ENCODE measurements at places on chromosomes 13 and 19.
A peak's percentile ranks its signal among the peaks of the same experiment; 100 is the strongest.

- DNase-seq = no peak
These were observed 7.0 kb upstream of the LILRA4 start for GRCh38 chr19:54345938-54346386.

GRCh38 chr13:93955904-93956303 lies 523.6 kb downstream of the DCT start:
- DNase-seq = peak; percentile 75

DNA sequence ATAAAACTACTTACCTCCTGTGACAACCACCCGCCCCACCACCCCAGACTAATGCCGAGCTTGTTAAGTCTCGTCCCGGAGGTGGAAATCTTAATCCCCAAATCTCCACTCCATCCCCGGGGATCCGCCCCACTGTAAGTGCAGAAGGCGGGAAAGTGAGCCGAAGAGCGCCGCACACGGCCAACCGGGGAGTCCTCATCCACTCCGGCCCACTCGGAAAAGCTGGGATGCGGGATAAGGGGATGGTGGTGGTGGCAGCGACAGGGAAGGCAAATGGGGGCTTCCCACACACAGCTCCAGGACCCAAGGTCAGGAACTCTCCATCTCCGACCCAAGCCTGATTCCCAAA lies 621 bp downstream of the FBL start:
- DNase-seq = peak; percentile 54

- no peak for DNase-seq
These were observed 192.3 kb downstream of the SHISA2 start for GRCh38 chr13:25859528-25859927.

DNA sequence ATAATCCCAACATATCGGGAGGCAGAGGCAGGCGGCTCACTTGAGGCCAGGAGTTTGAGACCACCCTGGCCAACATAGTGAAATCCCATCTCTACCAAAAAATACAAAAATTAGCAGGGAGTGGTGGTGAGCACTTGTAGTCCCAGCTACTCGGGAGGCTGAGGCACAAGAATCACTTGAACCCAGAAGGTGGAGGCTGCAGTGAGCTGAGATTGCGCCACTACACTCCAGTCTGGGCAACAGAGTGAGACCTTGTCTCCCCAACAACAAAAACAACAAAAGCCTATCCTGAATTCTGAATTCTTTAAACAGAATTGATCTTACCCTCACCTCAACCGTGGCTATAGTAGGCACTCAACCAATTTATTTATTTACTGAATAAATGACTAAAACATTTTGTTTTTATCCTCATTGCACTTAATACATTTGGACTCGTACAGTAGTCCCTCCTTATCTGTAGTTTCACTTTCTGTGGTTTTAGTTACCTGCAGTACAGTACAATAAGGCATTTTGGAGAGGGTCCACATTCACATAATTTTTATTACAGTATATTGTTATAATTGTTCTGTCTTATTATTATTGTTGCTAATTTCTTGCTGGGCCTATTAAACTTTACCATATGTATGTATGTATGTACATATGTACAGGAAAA lies 98.8 kb downstream of the TBC1D4 start:
- no peak for DNase-seq

- no peak for DNase-seq
These were observed 62.0 kb upstream of the C1QTNF9B start for GRCh38 chr13:23959231-23959862.

DNA sequence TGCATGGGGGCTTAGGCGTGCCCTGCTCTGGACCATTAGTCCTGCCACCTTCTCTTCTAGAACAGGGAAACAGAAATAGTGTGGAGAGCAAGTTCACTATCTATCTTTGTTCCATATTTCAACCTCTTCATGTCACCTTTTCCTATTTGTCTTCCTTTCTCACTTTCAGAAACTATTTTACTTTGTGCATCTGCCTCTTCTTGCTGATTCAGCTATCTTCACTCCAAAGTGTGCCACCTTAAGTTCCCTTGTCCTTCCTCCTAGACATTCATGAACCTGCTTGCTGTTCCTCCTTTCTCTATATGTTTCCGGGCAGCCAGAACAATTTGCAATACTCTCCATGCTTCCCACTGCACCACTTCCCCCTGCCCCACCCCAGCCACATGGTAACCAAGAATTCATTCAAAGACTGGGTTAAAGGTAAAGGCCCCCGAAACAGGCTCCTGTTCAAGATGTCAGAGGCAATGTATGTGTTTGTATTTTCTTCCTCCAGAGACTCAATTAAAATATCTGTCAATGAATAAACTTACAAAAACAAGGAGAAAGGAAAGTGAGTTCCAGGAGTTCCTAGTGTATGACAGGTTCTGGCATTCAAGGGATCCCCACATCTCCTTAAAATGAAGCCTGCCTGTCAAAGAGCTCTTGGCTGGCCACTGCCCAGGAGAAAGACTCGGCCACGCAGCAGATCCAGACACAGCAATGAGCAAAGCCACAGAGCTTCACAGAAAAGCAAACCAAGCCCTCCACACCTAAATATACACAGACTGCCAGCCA lies 268.1 kb downstream of the DNAJC15 start:
- DNase-seq = no peak

DNA sequence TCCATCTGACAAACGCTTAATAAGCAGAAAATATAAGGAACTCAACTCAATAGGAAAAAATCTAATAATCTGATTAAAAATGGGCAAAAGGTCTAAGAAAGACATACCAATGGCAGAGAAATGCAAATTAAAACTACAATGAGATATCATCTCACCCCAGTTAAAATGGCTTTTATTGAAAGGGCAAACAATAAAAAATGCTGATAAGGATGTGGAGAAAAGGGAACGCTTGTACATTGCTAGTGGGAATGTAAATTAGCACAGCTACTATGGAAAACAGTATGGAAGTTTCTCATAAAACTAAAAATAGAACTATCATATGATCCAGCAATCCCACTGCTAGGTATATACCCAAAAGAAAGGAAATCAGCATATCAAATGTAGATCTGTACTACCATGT lies 508.8 kb upstream of the GPC6 start:
- no peak for DNase-seq

DNA sequence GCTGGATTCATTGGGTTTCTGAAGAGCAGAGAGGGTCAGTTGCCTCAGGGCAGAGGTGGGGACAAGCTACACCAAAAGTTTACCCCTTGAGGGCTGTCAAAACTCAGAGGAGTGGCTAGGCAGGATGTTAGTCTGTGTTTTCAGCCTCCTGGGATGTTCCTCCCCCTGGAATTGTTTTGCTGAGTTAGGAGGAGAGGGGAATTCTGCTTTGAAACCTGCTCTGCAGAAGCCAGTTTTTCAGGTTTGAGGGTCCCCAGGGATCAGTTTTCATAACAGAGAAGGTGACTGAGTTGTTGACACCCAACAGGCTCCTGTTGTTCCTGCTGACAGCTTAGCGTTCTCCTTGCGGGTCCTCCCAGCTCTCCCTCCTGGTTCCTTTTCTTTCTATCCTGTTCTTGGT lies 121.9 kb upstream of the TMTC4 start:
- no peak for DNase-seq
